ENCODE measurements at places on chromosomes 16 and 17. TPM values are rescaled to one million over a fixed set of nuclear protein-coding genes. Genes with fewer than 3 reads are reported as not detected.
A peak's percentile ranks its signal among the peaks of the same experiment; 100 is the strongest.

The QRICH2 gene
- 1.7 TPM for total RNA-seq

DNA sequence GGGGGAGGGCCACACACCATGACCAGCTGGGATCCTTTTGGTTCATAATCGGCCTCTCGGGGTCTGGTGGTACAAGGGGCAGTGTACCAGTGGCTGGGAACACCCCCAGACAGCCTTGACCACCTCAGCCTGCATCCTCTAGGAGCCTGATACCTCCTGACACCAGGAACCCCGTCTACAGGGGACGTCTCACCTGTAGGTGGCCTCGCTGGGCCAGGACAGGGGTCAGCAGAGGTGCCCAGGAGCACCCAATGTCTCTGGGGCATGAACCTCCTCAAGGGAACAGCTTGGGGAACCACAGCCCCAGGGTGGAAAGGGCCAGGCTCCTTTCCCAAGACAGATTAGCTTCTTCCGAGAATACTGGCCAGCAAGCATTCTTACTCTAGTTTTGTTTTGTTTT is 2.5 kb upstream of the METRNL start:
- no peak overlapping the region for H3K27ac ChIP-seq

GRCh38 chr16:9966569-9967157 is 215.6 kb downstream of the GRIN2A start:
- H3K27ac ChIP-seq = no peak overlapping the region
- H3K27me3 ChIP-seq = no peaks in the 10 kb centered on the region
- H3K4me1 ChIP-seq = no peaks in the 10 kb centered on the region
- no peak for DNase-seq
- H3K36me3 ChIP-seq = no peaks in the 10 kb centered on the region
- H3K4me3 ChIP-seq = no peak overlapping the region

GRCh38 chr16:27273670-27274423 is 5.3 kb upstream of the NSMCE1 start:
- peak; percentile 53 for DNase-seq
- peaks cover 64% of the 10 kb centered on the region for H3K4me1 ChIP-seq

The UTP4 gene
- total RNA-seq = 104 TPM

The KCNJ2 gene
- 0.11 TPM for total RNA-seq

- DNase-seq = no peak
- H3K27me3 ChIP-seq = peaks cover 29% of the 10 kb centered on the region
- no peaks in the 10 kb centered on the region for H3K4me1 ChIP-seq
- no peak overlapping the region for H3K27ac ChIP-seq
These were observed 73.9 kb upstream of the DHX40 start for GRCh38 chr17:59491353-59492090.

- H3K4me1 ChIP-seq = peaks cover 8% of the 10 kb centered on the region
- H3K27ac ChIP-seq = no peak overlapping the region
- DNase-seq = no peak
- no peaks in the 10 kb centered on the region for H3K27me3 ChIP-seq
- peaks cover 4% of the 10 kb centered on the region for H3K36me3 ChIP-seq
- H3K4me3 ChIP-seq = no peak overlapping the region
These were observed 2.8 kb upstream of the PYCR1 start for GRCh38 chr17:81939881-81940385.

The RRAD gene
- total RNA-seq = 1.8 TPM

The CRHR1 gene
- total RNA-seq = not detected

The COL1A1 gene
- 13.9 TPM for total RNA-seq

DNA sequence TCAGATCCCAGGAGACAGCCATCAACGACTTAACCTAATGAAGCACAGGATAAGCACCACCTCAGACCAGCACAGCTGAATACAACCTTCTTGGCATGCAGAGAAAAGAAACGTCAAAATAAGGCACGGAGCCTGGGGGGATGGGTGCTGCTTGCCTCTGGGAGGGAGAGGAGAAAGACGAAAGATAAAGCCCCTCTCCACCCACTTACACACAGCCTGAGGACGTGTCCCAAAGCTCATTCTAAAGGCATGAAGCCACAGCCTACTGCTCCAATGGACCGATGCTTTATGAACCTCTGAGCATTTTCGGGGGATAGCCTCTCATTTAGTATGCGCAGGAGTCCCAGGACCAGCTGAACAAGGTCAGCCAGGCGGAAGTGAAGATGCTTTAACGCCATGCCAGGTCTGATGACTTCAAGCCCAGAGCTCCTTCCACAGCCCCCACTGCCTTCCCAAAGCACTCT is 31.1 kb downstream of the ST3GAL2 start:
- H3K4me3 ChIP-seq = no peak overlapping the region
- no peaks in the 10 kb centered on the region for H3K27me3 ChIP-seq
- peaks cover 23% of the 10 kb centered on the region for H3K36me3 ChIP-seq
- H3K4me1 ChIP-seq = peaks cover 42% of the 10 kb centered on the region
- no peak for DNase-seq
- peak overlapping the region; percentile 22 for H3K27ac ChIP-seq

- H3K36me3 ChIP-seq = no peaks in the 10 kb centered on the region
- H3K4me1 ChIP-seq = peaks cover 5% of the 10 kb centered on the region
- DNase-seq = no peak
- no peak overlapping the region for H3K4me3 ChIP-seq
- H3K27me3 ChIP-seq = peaks cover 17% of the 10 kb centered on the region
These were observed 88.5 kb downstream of the KCNJ12 start for GRCh38 chr17:21464611-21465021.

- H3K27me3 ChIP-seq = peaks cover 7% of the 10 kb centered on the region
- DNase-seq = no peak
- no peaks in the 10 kb centered on the region for H3K36me3 ChIP-seq
- H3K27ac ChIP-seq = no peak overlapping the region
- H3K4me3 ChIP-seq = no peak overlapping the region
- H3K4me1 ChIP-seq = peaks cover 3% of the 10 kb centered on the region
These were observed 43.4 kb downstream of the GNAO1 start for GRCh38 chr16:56234737-56235136.

The TMC8 gene
- 196 TPM for total RNA-seq

The BAHCC1 gene
- 0.91 TPM for total RNA-seq

The IL17C gene
- not detected for total RNA-seq

The NUP85 gene
- 115 TPM for total RNA-seq
